ENCODE measurements at places on chromosomes 11 and 22. TPM values are rescaled to one million over a fixed set of nuclear protein-coding genes. Genes with fewer than 3 reads are reported as not detected.

GRCh38 chr11:17561526-17561925 lies 14.5 kb downstream of the OTOG start:
- no peak for DNase-seq

Gene DDTL
- total RNA-seq, result not detected

Gene DNAJB7
- total RNA-seq, result not detected

DNA sequence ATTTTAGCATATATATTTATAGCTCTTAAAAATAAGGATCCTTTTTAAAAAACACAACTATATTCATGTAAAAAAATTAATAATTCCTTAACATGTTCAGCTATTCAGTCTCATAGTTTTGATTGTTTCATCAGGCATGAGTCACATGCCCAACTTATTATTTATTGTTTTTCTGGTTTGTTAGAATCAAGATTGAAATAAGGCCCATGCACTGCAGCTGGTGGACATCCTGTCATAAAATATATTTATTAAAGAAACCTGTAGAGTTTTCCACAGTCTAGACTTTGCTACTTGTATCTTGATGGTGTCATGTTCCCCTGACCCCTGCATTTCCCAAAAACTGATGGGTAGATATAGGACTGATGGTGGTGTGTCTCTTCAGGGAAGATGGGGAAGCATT lies 77.4 kb downstream of the PARVA start:
- no peak for DNase-seq

- no peak for DNase-seq
Measured at GRCh38 chr11:110374921-110375320, 54.8 kb upstream of the FDX1 start.

DNA sequence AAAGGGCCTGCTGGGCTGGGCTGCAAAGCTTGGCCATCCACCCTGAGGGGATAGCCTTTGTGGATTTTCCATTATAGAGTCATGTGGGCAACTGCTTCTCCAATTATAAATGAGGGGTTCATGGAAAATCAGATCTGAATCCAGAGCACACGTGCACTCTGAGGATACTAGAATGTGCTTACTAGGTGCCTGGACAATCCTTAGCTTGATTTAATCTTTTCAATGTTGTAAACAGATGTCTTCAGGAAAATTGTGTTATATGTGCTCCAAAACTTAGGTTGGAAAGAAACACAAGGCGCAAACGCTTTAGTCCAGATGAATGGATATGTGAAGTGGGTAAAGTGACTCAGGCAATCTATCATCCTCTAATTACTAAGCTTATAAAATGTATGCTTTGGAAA lies 92.0 kb downstream of the SLC17A6 start:
- no peak for DNase-seq

Gene TREH
- total RNA-seq, result not detected

GRCh38 chr11:24697522-24698111 lies 200.8 kb downstream of the LUZP2 start:
- DNase-seq, result no peak

DNA sequence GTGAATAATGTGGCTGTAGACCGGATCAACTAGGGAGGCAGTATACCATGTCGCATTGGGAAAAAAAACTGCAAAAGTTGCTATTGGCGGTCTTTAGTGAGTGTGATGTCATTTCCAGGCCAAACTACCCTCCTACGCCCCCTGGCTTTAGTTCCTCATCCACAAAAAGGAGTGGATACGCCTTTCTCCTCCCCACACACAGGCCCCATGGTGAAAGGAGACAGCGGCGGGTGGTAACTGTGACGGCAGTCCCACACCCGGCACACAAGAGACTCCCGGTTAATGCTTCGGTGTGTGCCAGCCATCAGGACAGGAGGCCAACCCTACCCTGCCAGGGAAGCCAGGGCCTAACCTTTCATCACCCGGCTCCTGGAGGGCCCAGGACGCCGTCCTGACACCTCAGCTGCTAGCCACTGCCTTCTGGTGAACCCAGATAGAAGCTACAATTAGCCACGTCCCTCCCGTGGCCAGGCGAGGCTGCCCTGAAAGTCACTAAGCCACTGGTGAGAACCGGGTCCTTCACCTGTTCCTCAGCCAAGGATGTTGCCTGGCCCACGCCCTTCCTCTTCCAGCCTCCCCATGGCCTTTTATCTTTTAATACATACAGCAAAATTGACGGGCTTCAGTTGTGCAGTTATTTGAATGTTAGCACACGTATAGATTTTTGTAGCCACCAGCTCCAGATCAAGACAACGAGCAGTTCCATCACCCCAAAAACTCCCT lies 10.8 kb downstream of the TP53I11 start:
- DNase-seq, result peak; percentile 40

Gene SHANK2
- total RNA-seq, result 0.60 TPM

DNA sequence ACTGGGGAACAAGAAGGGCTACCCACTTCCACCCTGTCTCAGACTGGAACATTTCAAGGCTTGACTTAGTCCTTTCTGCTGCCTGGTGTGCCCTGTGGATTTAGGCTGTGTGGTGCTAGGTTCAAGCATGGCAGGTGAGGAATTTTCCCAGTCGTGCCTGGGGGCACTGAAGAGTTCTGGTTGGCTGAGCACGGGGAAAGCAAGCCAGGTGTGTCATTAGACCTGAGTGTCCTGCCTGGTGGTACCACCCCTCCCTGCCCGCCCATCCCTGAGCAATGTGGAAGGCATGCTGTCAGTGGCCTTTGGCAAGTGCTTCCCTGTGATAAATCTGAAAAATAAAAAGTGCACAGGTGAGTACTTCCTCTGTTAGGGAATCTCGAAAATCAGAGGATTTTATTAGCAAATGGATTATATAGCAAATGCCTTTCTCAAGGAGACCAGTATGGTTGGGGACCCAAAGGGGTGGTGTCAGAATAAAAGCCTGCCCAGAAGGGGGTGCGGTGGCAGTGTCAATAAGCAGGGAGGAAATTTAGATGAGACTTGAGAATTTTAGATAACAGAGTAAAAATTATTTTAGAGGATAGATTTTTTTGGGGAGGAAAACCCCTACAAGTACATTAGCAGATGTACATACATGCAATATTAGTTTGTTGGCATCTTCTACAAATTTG lies 22.8 kb downstream of the TEAD1 start:
- DNase-seq, result no peak

DNA sequence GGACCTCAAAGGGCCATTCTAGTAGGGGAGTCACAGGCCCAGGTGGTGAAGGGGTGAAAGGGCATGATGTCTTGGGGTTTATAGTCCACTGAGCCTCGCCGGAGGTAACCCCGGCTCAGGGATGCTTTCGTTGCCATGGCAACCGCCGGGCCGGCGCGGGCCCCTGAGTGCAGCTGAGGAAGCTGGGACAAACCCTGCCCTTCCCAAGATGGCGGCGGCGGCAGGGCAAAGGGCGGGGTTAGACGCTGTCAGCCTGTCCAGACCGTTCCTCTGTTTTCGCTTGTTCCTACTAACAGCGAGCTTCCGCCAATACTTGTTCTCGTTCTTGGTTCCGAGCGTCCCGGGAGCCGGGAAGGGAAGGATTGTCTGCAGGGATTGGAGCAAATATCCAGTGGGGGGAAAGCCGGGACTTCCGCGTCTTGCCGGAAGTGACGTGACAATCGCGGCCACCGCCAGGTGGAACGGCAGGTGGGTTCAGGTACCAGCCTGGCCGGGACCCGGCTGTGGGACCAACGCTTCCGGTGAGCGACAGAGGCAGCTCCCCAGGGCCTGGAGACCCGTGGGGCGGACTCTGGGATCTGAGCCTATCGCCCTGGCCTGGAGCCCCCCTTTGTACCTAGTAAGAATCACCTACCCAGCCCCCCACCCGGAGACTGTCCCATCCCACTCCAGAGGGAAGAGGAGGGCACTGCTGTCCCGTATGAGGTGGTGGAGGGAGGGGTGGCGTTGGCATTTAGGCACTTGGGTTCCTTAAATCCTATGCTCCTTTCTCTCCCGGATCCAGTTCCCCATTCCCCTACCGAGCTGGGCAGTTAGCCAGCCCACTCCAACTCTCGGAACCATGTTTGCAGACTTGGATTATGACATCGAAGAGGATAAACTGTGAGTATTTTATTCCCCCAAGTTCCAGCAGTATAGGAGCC lies at the start of gene PICK1:
Gene PICK1, plus strand, starts transcription at position 436 of the 923 bp plus-strand sequence. Its CDS starts 406 bp downstream, at position 842.
- DNase-seq, result peak; percentile 93

GRCh38 chr22:34236527-34236926 lies 316.3 kb upstream of the LARGE1 start:
- peak; percentile 81 for DNase-seq

DNA sequence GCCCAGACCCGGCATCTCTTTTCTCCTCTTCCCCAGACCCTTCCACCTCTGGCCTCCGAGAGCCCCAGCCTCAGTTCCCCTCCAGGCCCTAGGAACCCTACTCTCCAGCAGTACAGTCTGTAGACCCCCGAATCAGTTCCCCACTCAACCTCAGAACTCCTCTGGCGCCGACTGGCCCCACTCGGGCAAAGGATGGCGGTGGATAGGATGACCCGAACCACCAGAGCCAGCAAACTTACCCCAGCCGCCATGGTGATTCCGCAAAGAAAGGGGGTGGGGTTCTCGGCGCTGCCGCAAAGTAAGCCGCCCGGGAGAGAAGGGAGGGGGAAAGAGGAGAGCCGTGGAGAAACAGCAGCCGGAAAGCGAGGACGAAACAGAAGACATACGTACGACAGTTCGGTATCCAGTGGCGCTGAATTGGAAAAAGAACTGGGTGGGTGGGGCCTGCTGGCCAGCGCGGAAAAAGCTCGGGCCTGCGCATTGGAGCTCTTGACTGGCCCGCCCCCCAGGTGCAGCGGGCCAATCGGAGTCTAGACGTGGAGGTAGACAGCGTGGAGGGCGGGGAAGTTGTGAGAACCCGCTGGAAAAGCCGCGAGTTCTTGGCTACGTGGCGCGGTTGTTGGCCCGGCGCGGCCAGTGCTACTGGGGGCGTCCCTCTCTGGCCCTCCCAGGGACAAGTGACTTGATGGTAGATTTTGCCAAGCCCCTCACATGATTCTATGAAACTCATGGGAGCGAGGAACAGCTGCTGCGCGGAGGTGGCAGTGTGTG lies at the start of gene EEF1G:
Gene EEF1G, minus strand, starts transcription at position 300 of the 771 bp plus-strand sequence. Its CDS starts 49 bp downstream, at position 251.
- DNase-seq, result peak; percentile 97

GRCh38 chr11:2958251-2958650 lies 29.0 kb upstream of the PHLDA2 start:
- DNase-seq, result no peak

- DNase-seq, result no peak
Measured at GRCh38 chr22:39920134-39920743, 19.4 kb downstream of the GRAP2 start.

Gene CYB561A3
- 17.5 TPM for total RNA-seq

- DNase-seq, result no peak
Measured at GRCh38 chr11:15665368-15665871, 550.7 kb downstream of the INSC start.

- no peak for DNase-seq
Measured at GRCh38 chr22:19086896-19087295, 35.3 kb downstream of the DGCR2 start.

Gene PGA3
- total RNA-seq, result 0.18 TPM

DNA sequence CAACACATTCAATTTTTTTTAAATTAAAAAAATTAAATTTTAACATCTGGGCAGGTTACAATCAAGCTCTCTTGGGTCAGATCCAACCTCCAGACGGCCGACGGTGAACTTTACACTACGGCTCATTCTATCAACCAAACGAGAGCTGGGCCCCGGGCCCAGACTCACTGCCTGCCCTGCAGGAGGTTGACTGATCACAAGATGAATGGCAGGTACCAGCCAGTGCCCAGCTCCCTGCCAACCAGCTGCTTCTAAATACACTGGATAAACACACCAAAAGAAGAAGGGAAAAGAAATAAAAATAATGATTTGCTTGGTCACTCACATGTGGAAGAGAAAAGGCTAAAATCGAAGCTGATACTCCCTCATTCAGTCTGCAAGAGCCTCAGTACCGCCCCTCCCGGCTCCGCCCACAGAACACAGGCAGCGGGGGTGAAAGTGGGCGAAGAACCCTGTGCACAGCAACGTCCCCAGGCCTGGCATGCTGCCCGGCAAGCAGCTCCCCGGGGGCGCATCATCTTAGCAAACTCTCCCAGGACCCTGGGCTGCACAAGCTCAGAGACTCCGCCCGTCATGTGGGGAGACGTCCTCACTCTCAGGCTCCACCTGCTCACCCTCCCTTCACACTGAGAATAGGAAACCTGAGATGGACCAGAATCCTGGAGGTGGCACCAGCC lies 303.4 kb downstream of the SHANK2 start:
- DNase-seq, result peak; percentile 22

DNA sequence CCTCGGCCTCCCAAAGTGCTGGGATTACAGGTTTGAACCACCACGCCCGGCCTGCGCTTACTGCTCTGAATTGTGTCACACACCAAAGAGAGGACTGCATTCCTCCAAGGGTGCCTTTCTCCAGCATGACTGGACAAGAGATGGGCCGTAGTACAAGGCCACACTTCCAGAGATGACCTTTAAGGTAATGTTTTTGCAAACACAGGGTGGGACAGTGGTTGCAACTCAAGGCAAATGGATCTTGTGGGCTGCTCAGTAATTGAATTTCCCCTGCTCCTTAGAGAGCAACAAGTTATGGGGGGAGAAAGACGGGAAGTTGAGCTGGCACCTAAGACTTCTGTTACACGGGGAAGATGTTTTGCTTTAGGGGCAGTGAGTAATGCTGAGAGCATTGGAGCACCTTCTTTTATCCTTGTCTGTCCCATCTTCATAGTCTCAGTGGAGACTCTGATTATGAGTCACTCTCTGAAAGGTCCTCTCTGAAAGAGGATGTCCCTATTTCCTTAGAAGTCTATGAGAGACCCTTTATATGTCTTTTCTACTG lies 66.3 kb downstream of the C11orf91 start:
- DNase-seq, result no peak

DNA sequence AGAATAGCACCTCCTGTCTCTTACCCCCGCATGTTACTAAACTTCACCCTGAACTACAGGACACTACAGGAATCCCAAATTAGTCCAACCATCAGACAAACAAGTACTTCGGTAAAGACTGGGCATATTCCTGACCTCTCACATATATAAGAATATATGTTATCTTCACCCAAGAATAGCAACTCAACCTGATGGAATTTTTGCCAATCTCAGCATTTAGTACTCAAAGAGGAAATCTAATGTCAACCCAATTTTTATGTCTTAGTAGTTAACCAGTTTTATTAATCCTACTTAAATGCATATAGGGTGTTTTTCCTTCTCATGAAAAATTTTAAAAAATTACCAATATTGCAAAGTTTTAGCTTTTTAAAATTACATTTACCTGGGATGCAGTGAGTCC lies 26.2 kb downstream of the PGR start:
- DNase-seq, result no peak

- DNase-seq, result no peak
Measured at GRCh38 chr11:95187723-95188122, 43.3 kb downstream of the SESN3 start.

GRCh38 chr11:61994981-61995380 lies 27.5 kb upstream of the FTH1 start:
- DNase-seq, result no peak

GRCh38 chr22:39666926-39667325 lies 96.4 kb downstream of the CACNA1I start:
- no peak for DNase-seq

Gene AMOTL1
- 115 TPM for total RNA-seq

Gene BAIAP2L2
- 0.17 TPM for total RNA-seq

Gene OR5P2
- not detected for total RNA-seq
